ENCODE measurements at places on chromosomes 2 and 18.

DNA sequence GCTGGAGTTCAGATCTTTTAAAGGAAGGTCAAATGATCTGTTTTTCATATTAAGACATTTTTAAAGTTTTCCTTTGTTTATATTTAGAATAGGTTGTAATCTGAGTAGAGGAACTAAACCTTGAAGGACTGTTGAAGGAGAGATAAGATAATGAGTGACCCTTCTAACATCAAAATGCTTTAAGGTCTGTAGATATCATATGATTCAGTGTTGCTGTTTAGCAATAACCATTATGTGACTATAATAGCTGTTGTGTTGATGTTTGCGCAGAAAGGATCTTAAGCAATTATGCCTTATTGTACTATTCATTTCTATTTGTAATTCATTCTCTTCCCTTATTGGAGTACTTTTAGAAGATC, 60.0 kb downstream of the SLC16A14 start:
- no peak for DNase-seq

DNA sequence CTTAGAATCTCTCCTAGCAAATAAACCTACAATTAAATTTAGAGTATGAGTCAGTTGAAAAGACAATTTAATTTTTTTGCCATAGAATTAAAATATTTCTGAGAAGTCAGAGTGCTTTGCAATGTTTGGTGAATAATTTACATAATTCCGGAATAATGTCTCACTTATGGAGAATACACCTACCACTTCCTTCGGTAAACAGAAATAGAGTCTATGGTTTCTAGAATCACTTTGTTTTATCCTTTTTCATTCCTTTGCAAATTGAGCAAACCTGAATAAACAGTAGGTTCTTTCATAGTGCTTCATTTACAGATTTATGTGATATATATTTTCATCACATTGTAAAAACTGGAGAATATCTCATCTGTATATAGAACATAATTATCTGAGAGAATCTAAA, 211.7 kb downstream of the PMAIP1 start:
- no peak for DNase-seq

DNA sequence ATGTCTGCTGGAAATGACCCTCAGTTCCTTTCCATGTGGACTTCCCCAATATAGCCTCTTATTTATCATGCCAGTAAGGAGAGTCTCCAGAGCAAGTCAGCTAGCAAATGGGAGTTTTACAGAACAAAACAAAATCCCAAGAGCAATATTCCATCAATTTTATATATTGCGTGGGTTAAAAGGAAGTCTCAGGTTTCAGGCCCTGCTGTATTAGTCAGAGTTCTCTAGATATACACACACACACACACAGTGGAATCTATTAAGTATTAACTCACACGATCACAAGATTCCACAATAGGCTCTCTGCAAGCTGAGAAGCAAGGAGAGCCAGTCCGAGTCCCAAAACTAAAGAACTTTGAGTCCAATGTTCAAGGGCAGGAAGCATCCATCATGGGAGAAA, 102.8 kb upstream of the MAP2 start:
- no peak for DNase-seq

DNA sequence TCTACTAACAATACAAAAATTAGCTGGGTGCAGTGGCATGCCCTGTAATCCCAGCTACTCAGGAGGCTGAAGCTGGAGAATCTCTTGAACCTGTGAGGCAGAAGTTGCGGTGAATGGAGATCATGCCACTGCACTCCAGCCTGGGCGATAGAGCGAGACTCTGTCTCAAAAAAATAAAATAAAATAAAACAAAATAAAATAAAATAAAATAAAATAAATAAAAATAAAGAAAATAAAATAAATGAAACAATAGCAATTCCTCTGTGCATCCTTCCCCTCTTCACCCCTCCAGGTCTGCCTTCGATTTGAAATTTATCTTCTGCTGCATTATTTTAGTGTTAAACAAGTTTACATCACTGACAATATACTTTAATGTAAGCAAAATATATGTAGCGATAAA, 63.0 kb upstream of the UXS1 start:
- DNase-seq: no peak

- DNase-seq: no peak
Measured at GRCh38 chr2:126655051-126655450, 907 bp upstream of the GYPC start.

DNA sequence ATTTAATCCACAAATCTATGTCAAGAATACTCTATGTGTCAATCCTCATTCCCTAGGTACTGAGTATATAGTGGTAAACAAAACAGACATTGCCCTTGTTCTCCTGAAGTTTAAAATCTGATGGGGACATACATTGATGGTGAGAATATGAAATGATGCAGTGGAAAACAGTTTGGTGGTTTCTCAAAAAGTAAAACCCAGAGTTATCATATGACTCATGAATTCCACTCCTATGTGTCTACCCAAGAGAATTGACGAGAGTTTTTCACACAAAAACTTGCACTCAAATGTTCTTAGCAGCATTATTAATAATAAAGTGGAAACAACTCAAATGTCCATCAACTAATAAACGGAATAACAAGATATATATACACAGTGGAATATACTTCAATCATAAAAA, 586.7 kb downstream of the CCDC85A start:
- DNase-seq: no peak

GRCh38 chr18:3055816-3056215, 42.9 kb upstream of the LPIN2 start:
- no peak for DNase-seq

DNA sequence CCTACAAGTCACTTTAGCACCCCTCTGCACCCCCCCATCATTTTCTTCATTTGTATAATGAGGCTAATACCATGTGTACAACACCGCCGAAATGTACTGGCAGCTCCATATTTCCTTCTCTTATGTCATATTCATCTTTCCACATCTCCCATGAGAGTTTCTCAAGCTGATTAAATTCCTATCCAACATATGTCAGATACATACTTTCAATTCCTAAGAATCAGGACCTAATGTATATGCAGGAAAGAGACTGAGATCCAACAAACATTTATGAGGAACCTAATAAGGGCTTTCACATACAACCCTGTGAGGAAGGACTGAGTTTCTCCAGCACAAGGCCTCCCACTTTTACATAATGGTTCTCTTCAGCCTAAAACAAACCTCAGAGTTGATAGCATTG, 41.9 kb downstream of the PRKD3 start:
- no peak for DNase-seq

DNA sequence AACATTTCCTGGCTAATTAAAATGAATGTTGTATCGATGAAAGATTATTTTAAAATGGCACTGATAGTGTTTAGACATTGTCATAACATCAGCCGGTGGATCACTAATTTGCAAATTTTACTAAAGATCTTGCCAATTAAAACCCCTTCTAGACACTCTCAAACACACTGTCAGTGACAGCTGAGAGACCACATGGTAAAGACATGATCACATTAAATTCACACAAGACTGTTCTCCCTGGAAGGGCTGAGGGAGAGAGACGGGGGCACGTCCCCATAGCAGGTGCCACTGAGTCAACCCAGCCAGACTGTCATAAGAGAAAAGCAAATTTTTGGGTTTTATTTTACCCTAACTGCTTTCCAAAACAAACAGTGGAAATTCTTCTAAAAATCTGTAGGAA, 306.0 kb downstream of the TXNL1 start:
- no peak for DNase-seq

- DNase-seq: no peak
Measured at GRCh38 chr18:45684341-45685115, 39.5 kb upstream of the SLC14A1 start.

- no peak for DNase-seq
Measured at GRCh38 chr2:45849491-45850283, 198.2 kb downstream of the PRKCE start.

DNA sequence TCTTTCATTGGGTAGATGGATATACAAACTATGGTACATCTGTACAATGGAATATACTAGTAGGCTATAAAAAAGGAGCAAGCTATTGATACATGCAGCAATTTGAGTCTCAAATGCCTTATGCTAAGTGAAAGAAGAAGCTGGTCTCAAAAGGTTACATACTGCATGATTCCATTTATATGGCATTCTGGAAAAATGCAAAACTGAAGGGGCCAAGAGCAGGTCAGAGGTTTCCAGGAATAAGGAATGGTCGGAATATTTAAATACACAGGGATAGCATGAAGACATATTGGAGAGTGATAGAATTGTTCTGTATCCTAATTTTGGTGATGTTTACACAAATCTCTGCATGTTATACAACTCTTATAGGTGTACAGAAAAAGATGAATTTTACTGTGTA, 85.8 kb downstream of the BABAM2 start:
- DNase-seq: no peak

DNA sequence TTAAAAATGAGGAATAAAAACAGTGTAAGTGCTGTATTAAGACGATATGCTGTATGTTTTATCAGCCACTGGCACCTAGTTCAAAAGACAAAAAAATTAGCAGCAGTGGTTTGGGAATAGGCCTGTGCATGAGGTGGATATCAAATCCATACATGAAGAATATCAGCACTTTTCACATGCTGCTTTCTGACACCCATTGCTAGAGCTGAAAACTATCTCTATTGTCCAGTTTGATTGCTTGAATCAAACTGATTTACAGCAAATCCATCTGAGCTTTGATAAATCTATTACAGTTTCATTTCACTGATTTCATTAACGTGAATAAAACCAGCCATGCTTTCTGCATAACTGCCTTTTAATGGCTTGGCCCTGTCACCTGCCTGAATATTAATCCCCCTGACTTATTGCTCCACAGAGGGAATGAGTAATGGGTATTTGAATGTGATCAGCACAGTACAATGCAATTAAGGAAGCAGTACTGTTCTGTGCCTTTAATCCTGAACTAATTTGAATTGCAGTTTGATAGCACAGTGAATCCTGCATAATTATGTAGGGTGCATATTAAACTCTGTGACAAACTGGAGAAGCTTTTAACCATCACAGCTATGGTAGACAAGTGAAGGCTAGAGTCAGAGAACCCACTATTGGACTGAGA, 154.0 kb downstream of the GPD2 start:
- DNase-seq: no peak

DNA sequence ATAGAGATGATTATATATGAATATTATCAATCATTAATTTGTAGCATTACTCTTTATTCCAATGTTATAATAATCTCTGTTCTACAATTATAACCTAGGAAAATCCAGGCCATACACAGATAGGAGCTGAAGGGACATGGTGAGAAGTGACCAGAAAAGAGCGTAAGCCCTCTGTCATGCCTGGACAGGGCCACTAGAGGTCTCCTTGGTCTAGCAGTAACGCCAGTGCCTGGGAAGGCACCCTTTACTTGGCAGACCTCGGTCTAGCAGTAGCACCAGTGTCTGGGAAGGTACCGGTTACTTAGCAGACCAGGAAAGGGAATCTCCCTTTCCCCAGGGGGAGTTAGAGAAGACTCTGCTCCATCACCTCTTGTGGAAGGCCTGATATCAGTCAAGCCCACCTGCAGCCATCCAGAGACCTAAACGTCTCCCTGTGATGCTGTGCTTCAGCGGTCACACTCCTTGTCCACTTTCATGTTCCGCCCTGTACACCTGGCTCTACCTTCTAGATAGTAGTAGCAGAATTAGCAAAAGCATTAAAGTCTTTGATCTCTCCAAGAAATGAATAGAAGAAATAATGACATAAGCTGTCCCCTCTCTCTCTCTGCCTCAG, 447.5 kb upstream of the FSIP2 start:
- DNase-seq: no peak

DNA sequence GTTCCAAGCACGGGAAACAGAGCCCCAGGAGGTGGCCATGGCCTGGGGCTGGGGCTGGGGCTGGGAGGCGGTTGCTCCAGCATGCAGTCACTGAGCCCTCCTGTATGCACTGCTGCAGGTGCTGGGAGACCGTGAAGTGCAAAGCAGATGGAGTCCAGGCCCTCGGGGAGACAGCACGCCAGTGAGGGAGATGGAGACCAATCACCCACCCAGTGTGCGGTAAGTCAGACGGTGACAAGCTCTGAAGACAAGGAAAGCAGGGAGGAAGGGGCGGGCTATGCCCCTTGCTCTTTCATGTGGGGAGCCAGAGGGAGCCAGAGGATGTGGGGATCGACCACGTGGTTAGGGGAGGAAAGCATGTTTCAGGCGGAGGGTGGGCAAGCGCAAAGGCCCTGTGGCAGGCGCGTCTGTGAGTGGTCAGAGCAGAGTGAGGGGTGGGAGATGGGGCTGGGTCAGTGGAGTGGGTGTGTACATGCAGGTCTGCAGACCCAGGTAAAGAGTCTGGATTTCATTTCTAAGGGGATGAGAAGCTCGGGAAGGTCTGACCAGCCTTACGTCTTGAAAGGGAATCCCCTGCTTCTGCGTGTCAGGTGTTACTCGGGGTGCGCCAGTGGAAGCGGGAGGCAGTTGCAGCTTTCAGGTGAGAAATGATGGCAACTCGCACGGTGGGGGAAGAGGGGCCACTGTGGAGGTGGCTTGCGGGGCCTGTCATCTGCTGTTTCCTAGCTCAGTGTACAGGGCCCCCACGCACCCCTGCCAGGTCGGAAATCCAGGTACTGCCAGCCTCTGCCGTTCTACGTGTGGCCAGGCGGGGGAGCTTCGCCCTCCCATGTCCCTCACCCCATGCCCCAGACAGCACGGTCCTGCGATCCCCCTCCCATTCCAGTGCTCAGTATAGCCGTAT, 19.4 kb downstream of the RRM2 start:
- peak; percentile 35 for DNase-seq

- no peak for DNase-seq
Measured at GRCh38 chr2:152028182-152028862, 70.5 kb downstream of the CACNB4 start.

DNA sequence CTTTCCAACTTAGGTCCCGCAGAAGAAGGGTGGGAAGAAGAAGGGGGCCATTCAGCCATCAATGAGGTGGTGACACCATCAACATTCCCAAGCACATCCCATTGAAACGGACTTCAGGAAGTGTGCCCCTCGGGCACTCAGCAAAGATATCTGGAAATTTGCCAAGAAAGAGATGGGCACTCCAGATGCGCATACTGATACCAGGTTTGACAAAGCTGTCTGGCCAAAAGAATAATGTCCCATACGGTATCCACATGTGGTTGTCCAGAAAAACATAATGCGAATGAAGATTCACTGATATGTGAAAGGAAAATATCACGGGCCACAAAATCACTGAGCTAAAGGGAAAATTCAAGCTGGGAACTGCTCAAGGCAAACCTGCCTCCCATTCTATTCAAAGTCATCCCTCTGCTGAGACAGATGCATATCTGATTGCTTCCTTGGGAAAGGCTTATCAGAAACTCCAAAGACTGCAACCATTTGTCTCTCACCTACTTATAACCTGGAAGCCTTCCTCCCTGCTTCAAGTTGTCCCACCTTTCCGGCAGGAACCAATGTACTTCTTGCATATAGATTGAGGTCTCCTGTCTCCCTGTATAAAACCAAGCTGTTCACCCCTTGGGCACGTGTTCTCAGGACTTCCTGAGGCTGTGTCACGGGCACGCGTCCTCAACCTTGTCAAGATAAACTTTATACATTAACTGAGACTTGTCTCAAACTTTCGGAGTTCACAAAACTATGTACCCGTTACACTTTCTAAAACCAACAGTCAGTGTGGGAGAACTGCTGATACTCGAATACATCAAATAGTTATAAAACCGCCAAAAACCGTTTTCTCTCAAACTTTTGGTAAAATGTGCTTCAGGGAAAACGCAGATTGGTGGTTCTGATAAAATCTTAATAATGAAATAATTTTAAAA, 1.3 kb upstream of the PDK1 start:
- DNase-seq: no peak

Measured in stimulated activated CD4-positive, alpha-beta T cell treated with anti-CD3 and anti-CD28 coated beads, Interleukin-12 subunit alpha, Interleukin-12 subunit beta, amount 100 ng/mL, for 4 hours (primary cell).